Stimulated activated CD4-positive, alpha-beta T cell treated with anti-CD3 and anti-CD28 coated beads, Interleukin-1b, Interleukin-23, amount 100 ng/mL, for 4 hours (primary cell): ENCODE measurements at places on chromosomes 1 and 21.

GRCh38 chr1:1081311-1082238 is 7.5 kb upstream of the RNF223 start:
- no peak for DNase-seq

GRCh38 chr1:235650341-235651169 is 971 bp upstream of the GNG4 start:
- DNase-seq: no peak

DNA sequence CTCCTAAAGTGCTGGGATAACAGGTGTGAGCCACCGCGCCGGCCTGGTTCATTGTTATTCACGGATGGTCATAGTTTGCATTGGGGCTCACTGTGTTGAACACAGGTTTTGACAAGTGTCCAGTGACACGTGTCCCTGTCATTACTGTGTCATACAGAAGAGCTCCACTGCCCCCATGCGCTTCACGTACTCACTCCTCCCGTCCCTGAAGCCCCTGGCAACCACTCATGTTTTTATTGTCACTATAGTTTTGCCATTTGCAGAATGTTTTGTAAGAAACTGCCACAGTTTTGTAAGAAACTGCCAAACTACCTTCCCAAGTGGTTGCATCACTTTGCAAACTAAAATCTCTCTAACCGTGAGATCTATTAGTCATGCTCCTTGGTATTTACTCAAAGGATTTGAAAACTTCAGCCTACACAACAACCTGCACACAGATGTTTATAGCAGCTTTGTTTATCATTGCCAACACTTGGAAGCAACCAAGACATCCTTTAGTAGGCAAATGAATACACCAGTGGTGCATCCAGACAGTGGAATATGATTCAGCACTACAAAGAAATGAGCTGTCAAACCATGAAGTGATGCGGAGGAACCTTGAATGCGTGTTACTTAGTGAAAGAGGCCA is 163.2 kb upstream of the COL6A1 start:
- no peak for DNase-seq

- no peak for DNase-seq
Measured at GRCh38 chr1:112991402-112992120, 35.6 kb upstream of the SLC16A1 start.

DNA sequence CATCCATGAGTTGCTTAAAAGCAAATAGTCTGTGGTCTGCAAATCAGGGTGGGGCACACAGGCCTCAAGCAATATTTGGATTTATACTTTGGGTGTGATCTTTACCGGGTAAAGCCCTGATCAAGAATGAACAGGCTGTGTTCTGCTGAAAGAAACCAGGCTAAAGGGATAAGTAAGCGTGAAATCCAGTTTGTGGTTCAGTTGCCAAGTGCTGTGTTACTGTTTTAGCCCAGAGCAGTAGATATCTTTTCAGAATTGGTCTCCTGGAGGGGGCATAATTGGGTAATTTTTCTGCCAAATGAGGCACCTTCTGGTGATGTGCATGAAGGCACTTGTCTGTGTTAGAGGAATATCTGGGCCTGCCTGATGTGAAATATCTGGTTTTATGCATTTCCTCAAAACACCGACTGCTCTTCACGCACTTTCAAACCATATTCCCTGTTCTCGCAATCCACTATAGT is 21.4 kb downstream of the AIM2 start:
- DNase-seq: no peak

DNA sequence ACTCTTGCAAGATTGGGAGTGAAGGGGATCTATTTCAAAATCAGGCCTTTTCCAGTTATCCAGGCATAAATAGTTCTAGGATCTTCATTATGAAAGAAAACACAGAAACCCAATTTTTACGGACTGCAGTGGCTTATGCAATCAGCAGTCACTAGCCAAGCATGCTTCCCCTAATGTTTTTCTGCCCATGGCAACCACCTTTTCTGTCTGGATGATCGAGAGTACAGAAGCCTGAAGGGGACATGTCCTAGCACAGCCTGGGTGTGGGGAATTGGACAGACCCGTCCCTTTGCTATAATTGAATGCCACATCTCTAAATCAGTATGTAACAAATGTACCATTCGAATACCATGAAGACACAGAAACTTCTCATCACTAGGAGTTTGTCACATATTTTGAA is 29.8 kb upstream of the NCAM2 start:
- DNase-seq: no peak

DNA sequence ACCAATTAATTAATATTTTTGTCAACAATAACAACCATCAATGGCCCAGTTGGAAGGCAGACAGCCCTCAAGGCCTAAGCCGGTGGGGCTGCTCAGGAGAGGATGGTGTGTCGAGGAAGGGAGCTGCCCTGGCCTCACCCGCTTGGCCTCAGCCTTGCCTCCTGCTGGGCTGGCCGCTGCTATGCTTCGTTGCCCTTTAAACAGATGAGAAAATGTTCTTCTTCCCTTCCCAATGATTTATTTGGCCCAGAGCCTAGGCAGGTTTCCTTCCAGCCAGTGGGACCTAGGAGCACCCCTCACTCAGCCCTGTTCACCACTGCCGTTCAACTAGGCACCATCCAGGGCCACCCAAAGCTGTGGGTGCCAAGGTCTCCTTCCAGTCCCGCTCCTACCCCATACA is 3.1 kb upstream of the ADGRB2 start:
- DNase-seq: no peak

DNA sequence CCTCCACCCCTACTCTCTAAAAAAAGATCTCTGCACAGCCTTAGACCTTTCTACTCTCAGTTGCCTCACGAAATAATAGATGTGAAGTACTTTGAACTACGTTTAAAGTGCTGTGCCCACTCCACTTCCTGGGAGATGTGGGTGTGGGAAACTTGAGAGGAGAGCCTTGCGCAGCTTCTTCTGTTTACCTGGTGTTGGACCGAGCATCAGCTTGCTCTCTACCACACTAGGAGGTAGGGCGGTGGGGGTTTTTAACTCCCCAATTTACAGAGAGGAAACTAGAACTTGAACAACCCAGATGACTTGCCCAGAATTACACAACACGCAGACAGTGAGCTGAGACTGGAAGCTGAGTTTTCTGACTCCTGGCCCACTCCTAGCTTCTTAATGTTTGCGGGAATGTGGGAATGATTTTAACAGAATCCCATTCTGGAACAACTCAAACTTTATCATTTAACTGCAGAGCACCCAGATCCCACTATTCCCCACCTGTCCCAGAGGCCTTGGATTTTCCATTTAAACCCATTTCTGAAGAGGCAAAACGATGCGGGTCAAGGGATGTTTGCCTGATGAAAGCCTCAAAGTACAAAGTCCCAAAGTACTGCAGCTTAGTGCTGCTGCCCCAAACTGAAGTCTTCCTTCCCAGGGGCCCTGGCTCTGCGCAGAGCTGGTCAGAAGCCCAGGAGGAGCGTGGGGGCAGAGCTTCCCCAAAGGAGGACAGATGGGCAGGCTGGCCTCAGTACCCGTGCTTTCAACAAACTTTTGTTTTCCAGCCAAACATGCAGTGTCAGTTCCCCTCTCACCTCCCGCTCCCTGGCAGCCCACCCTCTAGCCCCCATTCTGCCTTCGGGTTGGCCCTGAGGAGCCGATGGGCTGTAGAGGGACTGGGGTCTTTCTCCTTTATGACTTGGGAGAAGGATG is 19.0 kb downstream of the BTG2 start:
- DNase-seq: no peak

DNA sequence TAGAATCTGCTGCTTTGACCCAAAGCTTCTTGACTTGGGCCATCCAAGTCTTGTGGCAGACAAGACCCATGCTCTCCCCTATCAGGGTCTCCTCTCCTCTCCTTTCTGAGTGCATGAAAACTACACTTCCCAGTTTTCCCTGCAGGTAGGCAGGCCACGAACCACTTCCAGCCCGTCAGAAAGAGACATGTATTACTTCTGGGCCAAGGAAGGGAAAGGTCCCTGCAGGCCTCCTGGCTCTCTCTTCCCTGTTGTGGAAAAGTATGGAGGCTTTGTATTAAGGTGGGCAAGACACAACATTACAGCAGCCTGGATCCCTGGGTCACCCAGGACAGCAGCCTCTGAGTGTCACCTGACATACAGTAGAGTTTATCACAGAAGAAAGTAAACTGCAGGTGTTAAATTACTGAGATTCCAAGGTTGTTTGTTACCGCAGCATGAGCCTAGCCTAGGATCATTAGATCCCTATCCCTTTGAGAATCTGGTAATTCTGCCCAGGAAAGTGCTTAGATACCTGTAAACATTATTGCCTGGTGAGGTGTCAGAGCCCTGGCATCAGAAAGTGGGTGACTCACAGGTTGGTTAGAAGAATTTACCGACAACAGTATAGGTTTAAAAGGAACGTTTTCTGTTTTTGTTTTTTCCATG is 717.3 kb downstream of the MATN1 start:
- DNase-seq: no peak

- peak; percentile 8 for DNase-seq
Measured at GRCh38 chr1:46131712-46132528, 509 bp downstream of the PIK3R3 start.

GRCh38 chr1:47629201-47629600 is 191.4 kb downstream of the FOXD2 start:
- DNase-seq: no peak

DNA sequence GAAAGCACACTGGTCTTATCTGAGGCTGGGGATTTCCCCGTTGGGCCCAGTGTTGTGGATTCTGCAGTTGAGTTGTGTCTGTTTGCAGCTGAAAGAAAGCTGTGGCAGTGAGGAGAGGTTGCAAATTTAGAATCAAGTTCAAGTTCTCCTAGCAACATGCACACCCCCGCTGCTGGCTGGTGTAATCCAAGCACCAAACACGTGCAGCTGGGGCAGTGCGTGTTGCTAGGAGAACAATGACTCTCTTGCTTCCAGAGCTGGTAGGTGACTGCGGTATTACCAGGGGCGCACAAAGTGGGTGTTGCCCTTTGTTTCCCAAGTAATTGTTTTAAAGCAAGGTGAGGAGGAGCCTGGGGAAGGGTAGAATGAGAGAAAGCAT is 91.5 kb downstream of the IER5 start:
- peak; percentile 25 for DNase-seq

GRCh38 chr1:211625040-211625439 is 46.1 kb upstream of the SLC30A1 start:
- DNase-seq: no peak

DNA sequence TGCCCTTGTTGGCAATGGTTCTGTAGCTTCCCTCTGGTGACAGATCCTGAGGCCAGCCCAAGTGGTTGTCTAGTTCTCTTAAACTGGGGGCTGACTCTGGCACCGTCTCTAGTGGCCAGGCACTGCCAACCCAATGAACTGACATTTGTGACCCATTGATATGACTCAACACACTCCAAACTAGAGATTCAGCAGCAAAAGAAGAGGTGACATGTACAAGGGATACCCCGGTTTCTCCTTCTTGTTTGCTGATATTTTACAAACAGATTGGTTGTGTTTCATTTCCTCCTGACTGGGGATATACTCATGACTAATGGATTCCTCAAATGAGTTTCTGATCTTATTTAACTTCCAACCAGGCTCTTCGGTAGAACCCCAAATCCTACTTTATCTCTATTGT is 65.9 kb upstream of the DNAJC6 start:
- no peak for DNase-seq

- no peak for DNase-seq
Measured at GRCh38 chr21:42348762-42349161, 2.0 kb downstream of the TFF2 start.

GRCh38 chr1:173294843-173295242 is 87.7 kb upstream of the TNFSF4 start:
- no peak for DNase-seq

GRCh38 chr1:78375996-78376395 is 114.8 kb upstream of the PTGFR start:
- DNase-seq: no peak

- no peak for DNase-seq
Measured at GRCh38 chr21:25908495-25908894, 173.7 kb downstream of the GABPA start.

- DNase-seq: no peak
Measured at GRCh38 chr1:83854456-83854855, 144.5 kb downstream of the TTLL7 start.
